ENCODE measurements at places on chromosomes 7 and 10. TPM values are rescaled to one million over a fixed set of nuclear protein-coding genes. Genes with fewer than 3 reads are reported as not detected.

ADARB2 gene
- not detected for total RNA-seq

DNA sequence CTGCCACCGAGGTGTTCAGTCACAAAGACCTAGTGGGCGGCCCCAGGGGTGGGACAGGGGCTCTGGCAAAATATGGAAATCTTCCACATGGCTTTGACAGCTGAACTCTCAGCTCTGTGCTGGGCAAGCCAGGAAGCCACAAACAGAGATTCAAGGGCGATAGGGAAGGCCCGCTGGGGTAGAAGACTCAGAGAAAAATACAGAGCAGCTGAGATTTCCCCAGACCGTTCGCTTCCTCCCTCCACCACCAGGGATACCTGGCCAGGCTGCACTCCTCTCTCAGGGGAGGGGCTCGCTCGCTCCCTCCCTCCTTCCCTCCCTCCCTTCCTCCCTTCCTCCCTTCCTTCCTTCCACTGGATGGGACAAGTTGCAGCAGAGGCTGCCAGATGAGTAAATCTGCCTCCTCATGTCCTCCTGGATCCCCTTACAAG, 260.5 kb downstream of the PRPF18 start:
- H3K4me1 ChIP-seq: no peaks in the 10 kb centered on the region
- no peak overlapping the region for H3K4me3 ChIP-seq
- no peaks in the 10 kb centered on the region for H3K36me3 ChIP-seq
- H3K27me3 ChIP-seq: peaks cover 15% of the 10 kb centered on the region
- H3K27ac ChIP-seq: no peak overlapping the region

GRCh38 chr7:1804310-1804709, 134.2 kb downstream of the ELFN1 start:
- H3K4me1 ChIP-seq: peaks cover 47% of the 10 kb centered on the region
- DNase-seq: no peak

DNA sequence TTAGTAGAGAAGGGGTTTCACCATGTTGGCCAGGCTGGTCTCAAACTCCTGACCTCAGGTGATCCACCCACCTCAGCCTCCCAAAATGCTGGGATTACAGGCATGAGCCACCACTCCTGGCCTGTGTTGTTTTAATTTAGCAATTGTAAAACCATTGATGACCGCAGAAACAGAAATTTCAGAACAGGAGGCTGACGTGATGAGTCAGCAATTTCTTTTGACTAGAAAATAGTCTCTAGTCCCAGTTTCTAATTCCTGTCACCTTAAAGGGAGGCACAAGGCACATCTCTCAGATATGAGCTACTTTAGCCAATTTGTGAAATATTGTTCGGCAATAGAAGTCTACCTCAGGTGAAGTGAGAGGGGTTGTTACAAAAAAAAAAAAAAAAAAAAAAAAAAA, 440.8 kb upstream of the C7orf33 start:
- no peaks in the 10 kb centered on the region for H3K4me1 ChIP-seq
- H3K27me3 ChIP-seq: 0 out of 3 replicates have a peak, but pooled peaks cover 4% of the 10 kb centered on the region
- H3K4me3 ChIP-seq: no peak overlapping the region

GRCh38 chr7:410395-410910, 109.2 kb downstream of the PDGFA start:
- H3K4me1 ChIP-seq: peaks cover 33% of the 10 kb centered on the region
- DNase-seq: no peak
- H3K27me3 ChIP-seq: peaks cover 11% of the 10 kb centered on the region
- H3K4me3 ChIP-seq: no peak overlapping the region
- H3K36me3 ChIP-seq: no peaks in the 10 kb centered on the region

DNA sequence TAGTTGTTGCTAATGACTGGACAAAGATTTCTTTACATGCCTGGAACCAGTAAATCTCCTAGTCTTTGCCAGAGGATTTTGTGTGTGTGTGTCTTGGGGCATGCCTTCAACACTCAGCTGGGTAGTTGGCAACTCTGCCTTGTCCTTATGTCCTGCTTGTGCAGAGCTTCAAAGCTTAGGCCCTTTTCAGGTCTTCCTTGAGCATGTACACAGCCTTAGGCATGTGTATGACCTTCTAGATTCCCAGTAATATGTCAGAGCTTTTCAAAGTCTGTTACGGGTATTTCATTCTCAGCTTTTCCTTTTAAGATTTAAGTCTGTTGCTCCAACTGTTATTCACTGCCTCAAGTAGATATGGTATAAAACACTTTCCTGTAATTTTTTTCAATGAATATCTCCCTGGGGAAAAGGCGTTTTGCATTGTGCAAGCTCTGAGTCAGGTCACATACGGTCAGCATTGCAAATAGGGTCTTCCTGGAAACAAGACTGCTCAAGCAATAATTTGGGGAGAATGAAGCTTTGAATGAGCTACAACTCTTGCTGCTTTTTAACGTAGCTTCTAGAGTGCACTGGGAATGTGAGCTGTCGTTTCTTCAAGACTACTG, 25.5 kb downstream of the SHOC2 start:
- no peak overlapping the region for H3K27ac ChIP-seq
- H3K4me1 ChIP-seq: no peaks in the 10 kb centered on the region
- DNase-seq: no peak
- no peaks in the 10 kb centered on the region for H3K36me3 ChIP-seq
- H3K27me3 ChIP-seq: no peaks in the 10 kb centered on the region
- no peak overlapping the region for H3K4me3 ChIP-seq

DNA sequence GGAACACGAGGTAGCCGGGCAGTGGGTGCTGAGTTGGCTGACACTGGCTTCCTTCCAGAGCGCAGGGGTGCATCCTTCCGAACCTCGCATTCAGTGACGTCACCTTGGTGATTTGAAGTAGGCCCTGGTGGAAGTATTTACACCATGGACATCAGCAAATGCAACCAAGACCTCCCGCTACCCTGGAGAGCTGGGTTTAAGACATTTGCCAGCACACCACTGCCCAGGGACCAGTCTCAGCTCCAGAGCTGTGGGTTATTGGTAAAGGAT, 106.4 kb upstream of the GPR26 start:
- H3K27ac ChIP-seq: no peak overlapping the region
- no peaks in the 10 kb centered on the region for H3K4me1 ChIP-seq
- no peak overlapping the region for H3K4me3 ChIP-seq
- no peak for DNase-seq

DNA sequence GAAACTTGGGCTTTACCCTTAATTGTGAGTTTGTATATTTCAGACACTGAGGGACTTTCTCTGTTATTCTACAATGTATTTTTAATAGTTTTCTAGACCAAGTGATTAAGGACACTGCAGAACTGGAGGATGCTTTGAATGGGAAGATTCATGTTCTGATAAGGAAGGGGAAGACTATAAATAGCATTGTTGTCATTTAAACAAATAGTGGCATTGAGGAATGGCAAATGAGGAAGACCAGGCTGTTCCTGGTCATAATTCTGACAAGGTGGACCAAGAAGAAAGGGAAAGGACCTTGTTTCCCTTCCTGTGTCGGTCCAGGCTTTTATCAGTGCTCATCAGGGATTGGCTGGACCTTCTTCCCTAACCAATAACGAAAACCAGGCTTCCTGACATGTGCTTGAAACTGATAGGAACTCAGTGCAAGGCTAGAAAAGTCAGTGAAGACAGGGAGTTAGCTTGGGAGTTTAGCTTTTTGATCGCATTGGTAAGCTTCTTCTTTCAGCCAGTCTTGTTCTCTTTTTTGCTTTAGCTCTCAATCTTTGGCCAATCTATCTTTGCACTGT, 116.2 kb downstream of the ITGA8 start:
- no peak for DNase-seq
- H3K4me3 ChIP-seq: no peak overlapping the region
- no peaks in the 10 kb centered on the region for H3K36me3 ChIP-seq
- 0 out of 2 replicates have a peak, but pooled peaks cover 1% of the 10 kb centered on the region for H3K27me3 ChIP-seq
- H3K27ac ChIP-seq: no peak overlapping the region

PNLIPRP3 gene
- total RNA-seq: not detected

PDE6C gene
- 0.64 TPM for total RNA-seq

PTPN20 gene
- not detected for total RNA-seq

LFNG gene
- 0.44 TPM for total RNA-seq

GRCh38 chr10:88874281-88874680, 5.8 kb upstream of the STAMBPL1 start:
- H3K4me3 ChIP-seq: no peak overlapping the region
- H3K27ac ChIP-seq: no peak overlapping the region
- H3K4me1 ChIP-seq: peaks cover under 1% of the 10 kb centered on the region
- DNase-seq: no peak
- H3K36me3 ChIP-seq: no peaks in the 10 kb centered on the region
- peaks cover 9% of the 10 kb centered on the region for H3K27me3 ChIP-seq

DNA sequence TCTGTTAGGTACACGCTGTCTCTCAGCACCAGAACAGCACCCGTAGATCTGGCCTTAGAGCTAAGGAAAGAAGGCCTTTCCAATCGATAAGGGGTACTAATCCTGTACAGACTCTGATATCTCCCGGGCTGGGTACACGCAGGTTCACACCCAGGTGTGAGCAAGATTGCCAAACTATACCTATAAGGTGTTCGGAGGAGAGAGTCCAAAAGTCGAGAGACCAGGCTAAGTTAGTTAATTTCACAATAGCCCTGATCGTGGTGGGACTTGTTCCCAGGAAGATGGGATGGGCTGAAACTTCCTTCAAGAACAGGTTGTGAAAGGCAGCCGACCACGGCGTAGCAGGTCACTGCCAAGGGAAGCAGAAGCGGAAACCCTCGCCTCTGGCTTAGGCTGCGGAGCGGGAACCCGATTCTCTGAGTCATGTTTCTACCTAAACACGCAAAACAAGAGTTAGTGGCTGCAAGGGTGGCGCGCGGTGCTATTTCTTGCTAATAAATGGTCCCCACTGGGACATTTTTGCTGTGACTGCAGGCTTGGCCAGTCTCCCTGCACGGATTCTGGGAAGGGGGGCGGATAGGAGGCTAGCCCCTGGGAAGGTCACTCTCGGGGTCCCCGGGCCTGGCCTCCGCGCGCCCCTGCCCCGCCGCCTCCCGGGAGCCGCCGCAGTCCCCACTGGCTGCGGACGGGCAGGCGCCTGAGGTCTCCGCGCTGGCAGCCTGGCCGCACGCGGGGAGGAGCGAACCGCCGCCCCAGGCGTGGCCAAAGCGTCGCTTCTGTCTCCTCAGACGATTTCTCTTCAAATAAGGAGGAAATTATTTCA, 75.4 kb upstream of the PDSS1 start:
- H3K36me3 ChIP-seq: no peaks in the 10 kb centered on the region
- no peak overlapping the region for H3K4me3 ChIP-seq
- H3K27ac ChIP-seq: no peak overlapping the region
- peaks cover 1% of the 10 kb centered on the region for H3K27me3 ChIP-seq
- DNase-seq: no peak
- peaks cover 10% of the 10 kb centered on the region for H3K4me1 ChIP-seq

PTN gene
- not detected for total RNA-seq

GHRHR gene
- total RNA-seq: not detected

PNLIPRP1 gene
- total RNA-seq: not detected

DNA sequence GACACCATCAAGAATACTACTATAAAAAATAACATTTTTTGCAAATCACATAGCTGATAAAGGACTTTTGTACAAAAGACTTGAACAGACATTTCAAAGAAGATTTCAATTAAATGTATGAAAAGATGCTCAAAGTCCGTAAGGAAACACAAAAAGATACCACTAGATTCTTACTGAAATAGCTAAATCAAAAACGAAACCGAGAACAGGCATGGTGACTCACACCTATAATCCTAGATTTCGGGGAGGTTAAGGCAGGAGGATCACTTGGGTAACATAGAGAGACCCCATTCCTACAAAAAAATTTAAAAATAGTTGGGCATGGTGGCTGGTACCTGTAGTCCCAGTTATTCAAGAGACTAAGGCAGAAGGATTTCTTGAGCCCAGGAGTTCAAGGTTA, 520.2 kb upstream of the GRM3 start:
- H3K4me1 ChIP-seq: no peaks in the 10 kb centered on the region
- no peak for DNase-seq
- no peak overlapping the region for H3K27ac ChIP-seq
- H3K4me3 ChIP-seq: no peak overlapping the region
- H3K36me3 ChIP-seq: no peaks in the 10 kb centered on the region
- no peaks in the 10 kb centered on the region for H3K27me3 ChIP-seq

DNA sequence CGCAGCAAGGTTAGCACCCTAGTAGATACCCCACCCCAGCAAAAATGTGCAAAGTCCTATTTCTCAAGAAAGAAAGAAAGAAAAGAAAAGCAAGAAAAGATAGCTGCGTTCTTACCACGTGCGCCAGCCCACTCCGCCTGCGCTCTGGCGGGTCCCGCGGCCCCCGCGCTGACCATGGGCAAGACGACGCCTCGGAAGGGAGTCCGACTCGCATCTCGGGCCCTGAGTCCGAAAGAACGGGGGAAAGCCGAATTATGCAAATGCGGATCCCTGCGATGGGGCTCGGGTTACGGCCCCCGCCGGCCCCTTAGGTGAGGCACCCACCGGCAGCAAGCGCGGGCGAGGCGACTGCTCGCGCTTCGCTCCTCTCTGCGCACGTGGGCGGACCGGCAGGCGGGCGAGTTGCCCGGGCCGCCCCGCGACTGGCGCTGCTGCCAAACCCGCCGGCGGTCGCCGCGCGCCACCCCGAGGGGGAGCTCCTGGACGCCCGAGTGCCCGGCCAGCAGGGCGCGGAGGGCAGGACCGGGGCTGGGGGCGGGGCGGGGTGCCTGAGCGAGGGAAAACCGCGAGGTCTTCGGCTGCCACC, 2.4 kb upstream of the EGR2 start:
- no peaks in the 10 kb centered on the region for H3K36me3 ChIP-seq
- no peak for DNase-seq
- H3K4me1 ChIP-seq: peaks cover 23% of the 10 kb centered on the region
- peaks cover 7% of the 10 kb centered on the region for H3K27me3 ChIP-seq
- H3K27ac ChIP-seq: no peak overlapping the region

DNA sequence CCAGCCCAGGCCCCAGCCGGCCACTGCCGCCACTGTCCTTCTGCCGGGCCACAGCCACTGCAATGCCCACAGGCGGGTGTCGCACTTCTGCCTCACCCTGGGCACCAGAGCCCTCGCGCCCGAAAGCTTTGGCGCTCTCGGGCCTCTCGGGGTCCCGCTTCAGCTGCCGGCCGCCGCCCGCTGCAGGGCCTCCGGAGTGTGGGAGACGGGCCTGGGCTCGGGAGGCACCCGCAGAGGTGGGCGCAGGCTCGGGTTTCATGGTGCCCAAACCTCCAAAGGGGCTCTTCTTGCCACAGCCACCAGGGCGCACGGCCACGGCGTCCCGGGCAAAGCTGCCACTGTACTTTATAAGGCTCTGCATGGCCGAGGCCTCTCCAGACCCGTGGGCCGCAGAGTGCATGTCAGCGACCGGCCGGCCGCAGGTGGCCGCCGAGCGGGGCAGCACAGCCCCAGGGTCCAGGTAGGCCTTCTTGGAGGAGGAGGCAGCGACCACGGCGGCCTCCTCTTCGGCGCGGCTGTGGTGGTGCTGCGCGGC, 35.9 kb downstream of the TNRC18 start:
- H3K36me3 ChIP-seq: peaks cover 23% of the 10 kb centered on the region
- no peak for DNase-seq
- no peak overlapping the region for H3K4me3 ChIP-seq
- no peak overlapping the region for H3K27ac ChIP-seq

- H3K36me3 ChIP-seq: no peaks in the 10 kb centered on the region
- no peaks in the 10 kb centered on the region for H3K27me3 ChIP-seq
- no peak for DNase-seq
- peaks cover 22% of the 10 kb centered on the region for H3K4me1 ChIP-seq
- no peak overlapping the region for H3K4me3 ChIP-seq
These were observed 21.5 kb downstream of the PDGFA start for GRCh38 chr7:497946-498655.

DNA sequence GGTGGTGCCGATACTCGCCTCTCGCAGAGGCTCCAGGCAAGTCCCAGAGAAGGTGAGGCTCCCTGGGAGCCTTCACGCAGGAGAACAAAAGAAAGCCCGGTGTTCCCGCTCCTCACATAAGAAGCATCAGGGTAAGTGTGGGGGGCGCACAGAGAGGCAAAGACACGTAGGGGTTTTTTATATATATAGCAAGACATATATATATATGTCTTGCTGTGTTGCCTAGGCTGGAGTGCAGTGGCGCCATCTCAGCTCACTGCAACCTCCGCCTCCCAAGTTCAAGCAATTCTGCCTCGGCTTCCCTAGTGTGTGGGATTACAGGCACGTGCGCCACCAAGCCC, 61.3 kb downstream of the PDIA4 start:
- no peaks in the 10 kb centered on the region for H3K36me3 ChIP-seq
- H3K4me3 ChIP-seq: peak overlapping the region; percentile 52
- no peak for DNase-seq
- H3K4me1 ChIP-seq: peaks cover 37% of the 10 kb centered on the region

C1QL3 gene
- total RNA-seq: not detected
